Endothelial cell of umbilical vein (primary cell): ENCODE measurements at places on chromosomes 11 and 22. TPM values are rescaled to one million over a fixed set of nuclear protein-coding genes. Genes with fewer than 3 reads are reported as not detected.
A peak's percentile ranks its signal among the peaks of the same experiment; 100 is the strongest.

- no peak overlapping the region for H3K4me3 ChIP-seq
- H3K4me1 ChIP-seq, result no peaks in the 10 kb centered on the region
- H3K27me3 ChIP-seq, result no peaks in the 10 kb centered on the region
- DNase-seq, result no peak
Measured at GRCh38 chr22:41638748-41639147, 17.7 kb downstream of the XRCC6 start.

DNA sequence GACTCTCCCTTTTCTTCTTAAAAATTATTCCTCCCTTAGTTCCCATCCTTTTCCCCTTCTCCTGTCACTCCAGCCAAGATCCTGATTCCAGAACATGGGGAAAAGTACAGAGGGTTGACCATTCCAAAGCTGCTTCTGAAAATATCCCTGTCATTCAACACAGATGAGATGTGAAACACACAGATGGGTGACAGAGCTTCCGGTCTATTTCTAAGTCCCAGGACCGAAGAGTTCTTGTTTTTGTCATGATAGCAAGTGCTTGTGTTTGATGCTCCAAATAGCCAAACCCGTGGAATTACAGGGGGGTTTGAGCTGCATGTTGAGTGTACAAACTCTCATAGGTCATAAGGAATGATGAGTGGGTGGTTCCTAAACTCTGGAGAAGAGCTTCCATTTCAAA lies 57.9 kb downstream of the PARVA start:
- no peak overlapping the region for H3K4me3 ChIP-seq
- H3K4me1 ChIP-seq, result peaks cover 9% of the 10 kb centered on the region
- no peaks in the 10 kb centered on the region for H3K27me3 ChIP-seq
- DNase-seq, result no peak
- no peaks in the 10 kb centered on the region for H3K36me3 ChIP-seq

GRCh38 chr11:128803011-128803410 lies 64.1 kb downstream of the KCNJ1 start:
- no peak for DNase-seq
- no peaks in the 10 kb centered on the region for H3K27me3 ChIP-seq
- no peak overlapping the region for H3K27ac ChIP-seq
- H3K4me1 ChIP-seq, result no peaks in the 10 kb centered on the region

DNA sequence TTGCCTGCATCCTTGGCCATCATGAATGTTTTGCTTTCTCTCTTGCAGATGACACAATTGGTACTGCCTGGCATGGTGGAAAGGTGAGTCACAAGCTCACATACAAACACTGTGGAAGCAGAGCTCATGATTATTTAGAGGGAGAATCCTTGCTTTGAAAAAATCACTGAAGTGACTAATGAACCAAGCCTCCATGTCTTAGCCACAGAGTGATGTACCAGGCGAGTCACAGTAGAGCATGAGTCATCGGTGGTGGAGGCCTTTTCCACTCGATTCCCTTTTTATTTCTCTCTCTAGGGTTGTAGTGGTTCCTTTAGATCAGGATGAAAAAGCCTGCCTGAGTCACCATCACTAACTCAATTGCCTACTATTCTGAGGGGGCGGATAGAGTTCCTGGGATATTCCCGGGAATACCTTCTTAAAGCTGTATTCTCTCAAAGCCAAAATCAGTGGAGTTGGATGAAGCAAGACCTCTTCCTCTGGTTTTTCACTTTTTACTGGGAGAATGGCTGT lies 49.6 kb upstream of the ALKBH3 start:
- H3K27ac ChIP-seq, result peak overlapping the region; percentile 51
- H3K4me3 ChIP-seq, result no peak overlapping the region
- H3K27me3 ChIP-seq, result no peaks in the 10 kb centered on the region
- peaks cover 3% of the 10 kb centered on the region for H3K36me3 ChIP-seq

GRCh38 chr11:20131788-20132666 lies 28.2 kb downstream of the DBX1 start:
- H3K27ac ChIP-seq, result no peak overlapping the region
- peak overlapping the region; percentile 54 for H3K4me3 ChIP-seq
- peak; percentile 64 for DNase-seq
- H3K27me3 ChIP-seq, result peaks cover 2% of the 10 kb centered on the region
- H3K36me3 ChIP-seq, result no peaks in the 10 kb centered on the region

DNA sequence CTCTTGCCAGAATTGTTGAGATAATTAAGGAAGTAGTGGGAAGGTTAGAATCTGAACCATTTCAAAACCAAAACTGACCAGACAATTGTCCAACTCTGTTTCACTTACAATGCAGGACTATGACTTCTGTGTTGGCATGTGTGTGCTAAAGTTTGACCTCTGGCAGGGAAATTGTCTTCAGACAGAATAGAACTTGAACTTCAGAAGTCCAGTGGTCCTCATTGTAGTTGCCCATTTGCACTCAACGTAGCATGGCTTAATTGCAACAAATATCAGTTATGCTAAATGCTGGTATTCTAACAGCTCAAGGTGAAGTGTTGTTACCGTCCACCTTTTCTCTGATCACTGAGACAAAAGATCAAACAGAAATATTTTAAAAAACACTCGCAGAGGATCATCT lies 47.2 kb downstream of the BLID start:
- no peaks in the 10 kb centered on the region for H3K36me3 ChIP-seq
- no peaks in the 10 kb centered on the region for H3K27me3 ChIP-seq
- H3K4me1 ChIP-seq, result peaks cover 11% of the 10 kb centered on the region
- H3K27ac ChIP-seq, result no peak overlapping the region
- DNase-seq, result no peak

DNA sequence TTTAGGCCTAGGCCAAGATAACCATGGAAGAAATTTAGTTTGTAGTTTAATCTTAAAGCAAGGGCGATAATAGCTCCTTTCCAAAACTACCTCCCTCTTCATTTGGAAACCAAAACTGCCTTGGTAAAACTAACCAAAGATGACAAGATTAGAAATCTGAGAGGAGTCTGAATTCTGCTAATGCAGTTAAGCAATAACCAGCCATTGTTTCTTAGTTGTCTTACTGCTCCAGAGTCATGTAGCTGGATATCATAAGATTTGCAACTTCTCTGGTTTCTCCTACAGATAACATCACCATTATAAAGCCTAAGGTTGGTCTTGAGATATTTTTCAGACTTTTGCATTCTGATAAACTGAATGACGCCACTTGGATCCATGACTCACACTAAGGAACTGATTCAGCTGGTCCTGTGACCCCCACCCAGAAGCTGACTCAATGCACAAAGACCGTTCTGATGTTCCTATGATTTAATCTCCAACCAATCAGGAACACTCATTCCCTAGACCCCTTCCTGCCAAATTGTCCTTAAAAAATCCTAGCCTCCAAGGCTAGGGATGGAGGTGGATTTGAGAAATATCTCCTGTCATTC lies 200.8 kb downstream of the LUZP2 start:
- H3K27me3 ChIP-seq, result no peaks in the 10 kb centered on the region
- H3K4me1 ChIP-seq, result peaks cover 4% of the 10 kb centered on the region
- H3K4me3 ChIP-seq, result no peak overlapping the region
- peak overlapping the region; percentile 7 for H3K27ac ChIP-seq

- H3K27ac ChIP-seq, result no peak overlapping the region
- H3K4me1 ChIP-seq, result no peaks in the 10 kb centered on the region
- peaks cover 9% of the 10 kb centered on the region for H3K27me3 ChIP-seq
- H3K36me3 ChIP-seq, result no peaks in the 10 kb centered on the region
- no peak for DNase-seq
Measured at GRCh38 chr11:64728757-64729365, 5.9 kb upstream of the NRXN2 start.

GRCh38 chr11:98289617-98290263 lies 731.0 kb upstream of the CNTN5 start:
- H3K36me3 ChIP-seq, result no peaks in the 10 kb centered on the region
- DNase-seq, result no peak
- H3K27me3 ChIP-seq, result no peaks in the 10 kb centered on the region
- no peak overlapping the region for H3K4me3 ChIP-seq
- H3K4me1 ChIP-seq, result no peaks in the 10 kb centered on the region
- no peak overlapping the region for H3K27ac ChIP-seq

DNA sequence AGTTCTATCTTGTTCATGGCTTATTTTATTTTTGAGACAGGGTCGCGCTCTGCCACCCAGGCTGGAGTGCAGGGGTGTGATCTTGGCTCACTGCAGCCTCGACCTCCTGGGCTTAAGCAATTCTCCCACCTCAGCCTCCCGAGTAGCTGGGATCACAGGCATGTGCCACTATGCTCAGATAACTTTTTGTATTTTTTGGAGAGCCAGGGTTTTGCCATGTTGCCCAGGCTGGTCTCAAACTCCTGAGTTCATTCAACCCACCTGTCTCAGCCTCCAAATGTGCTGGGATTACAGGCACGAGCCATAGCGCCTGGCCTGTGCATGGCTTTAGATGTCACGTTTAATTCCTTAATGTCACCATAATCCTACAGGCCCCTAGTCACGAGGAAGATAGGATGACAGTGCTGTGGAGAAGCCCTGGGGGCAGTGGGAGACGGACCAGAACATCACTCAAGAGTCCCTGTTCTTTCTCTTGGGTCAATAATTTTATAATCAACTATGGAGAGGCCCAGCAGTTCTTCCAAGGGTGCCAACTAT lies 99.5 kb downstream of the RDX start:
- H3K36me3 ChIP-seq, result no peaks in the 10 kb centered on the region
- no peaks in the 10 kb centered on the region for H3K27me3 ChIP-seq
- H3K27ac ChIP-seq, result no peak overlapping the region
- peaks cover 36% of the 10 kb centered on the region for H3K4me1 ChIP-seq
- DNase-seq, result no peak
- no peak overlapping the region for H3K4me3 ChIP-seq

DNA sequence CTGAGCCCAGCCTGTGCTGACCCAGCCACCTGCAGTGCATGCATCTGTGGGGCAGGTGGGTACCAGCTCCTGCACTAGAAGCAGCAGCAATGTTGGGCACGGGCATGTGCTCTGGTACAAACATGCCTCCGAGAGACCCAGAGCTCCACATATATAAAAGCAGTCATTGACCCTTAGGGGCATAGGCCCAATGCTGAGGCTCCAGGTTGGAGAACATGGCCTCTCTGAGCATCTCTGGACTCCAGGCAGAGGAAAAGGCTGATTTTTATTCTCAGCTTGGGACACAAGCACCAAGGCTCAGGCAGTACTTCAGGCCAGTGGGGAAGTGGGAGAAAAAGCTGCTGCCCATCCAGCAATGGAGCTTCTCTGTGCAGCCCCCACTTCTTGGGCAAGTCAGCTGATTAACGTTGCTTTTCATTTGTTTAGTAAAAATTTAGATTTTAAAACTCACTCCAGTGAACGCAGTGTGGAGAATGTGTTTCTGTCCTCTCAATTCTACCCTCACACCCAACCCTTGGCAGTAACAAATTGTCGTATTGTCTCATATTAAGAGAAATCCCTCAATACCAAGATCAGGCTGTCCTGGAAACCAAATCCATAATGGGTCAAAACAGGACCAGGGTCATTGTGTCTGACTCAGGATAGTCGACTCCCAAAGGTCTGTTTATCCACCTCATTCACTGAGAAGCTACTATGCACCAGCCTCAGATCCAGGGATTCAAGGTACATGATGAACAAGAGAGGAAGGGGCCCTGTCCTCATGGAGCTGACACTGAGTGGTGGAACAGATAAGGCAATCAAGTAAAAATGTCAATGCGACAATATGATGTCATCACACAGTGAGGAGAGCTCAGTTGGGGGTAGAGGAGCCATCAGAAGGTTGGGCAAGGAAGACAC lies 50.6 kb upstream of the TOP3B start:
- H3K27me3 ChIP-seq, result no peaks in the 10 kb centered on the region
- H3K4me3 ChIP-seq, result no peak overlapping the region
- H3K27ac ChIP-seq, result no peak overlapping the region
- no peaks in the 10 kb centered on the region for H3K36me3 ChIP-seq
- no peaks in the 10 kb centered on the region for H3K4me1 ChIP-seq

- H3K27me3 ChIP-seq, result no peaks in the 10 kb centered on the region
- no peak overlapping the region for H3K4me3 ChIP-seq
- no peaks in the 10 kb centered on the region for H3K4me1 ChIP-seq
- DNase-seq, result no peak
Measured at GRCh38 chr11:80136991-80137390, 696.2 kb upstream of the TENM4 start.

- H3K36me3 ChIP-seq, result no peaks in the 10 kb centered on the region
- no peak overlapping the region for H3K4me3 ChIP-seq
- H3K27me3 ChIP-seq, result no peaks in the 10 kb centered on the region
- DNase-seq, result no peak
- no peak overlapping the region for H3K27ac ChIP-seq
Measured at GRCh38 chr11:2519517-2519861, 74.7 kb downstream of the KCNQ1 start.

- H3K4me3 ChIP-seq, result no peak overlapping the region
- H3K36me3 ChIP-seq, result peaks cover 8% of the 10 kb centered on the region
- H3K4me1 ChIP-seq, result peaks cover 10% of the 10 kb centered on the region
- H3K27me3 ChIP-seq, result no peaks in the 10 kb centered on the region
- peak; percentile 54 for DNase-seq
Measured at GRCh38 chr11:19220903-19221724, 19.3 kb upstream of the CSRP3 start.

DNA sequence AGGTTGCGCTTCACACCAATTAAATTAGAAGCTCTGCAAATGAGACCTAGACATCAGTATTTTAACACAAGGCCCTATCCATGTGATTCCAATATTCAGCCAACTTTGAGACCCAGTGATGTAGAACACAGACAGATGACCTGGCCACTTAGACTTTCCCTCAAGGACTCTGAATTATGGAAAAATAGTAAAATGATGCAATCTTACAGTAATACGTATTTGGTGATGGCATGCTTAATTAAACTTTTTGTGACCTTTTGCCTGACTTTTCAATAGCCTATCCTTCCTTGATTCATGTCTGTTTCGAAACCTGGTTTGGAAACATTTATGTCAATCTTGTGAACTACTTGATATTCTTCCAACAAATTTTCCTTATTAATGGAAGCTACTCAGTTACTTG lies 521.2 kb downstream of the KCNA4 start:
- no peaks in the 10 kb centered on the region for H3K4me1 ChIP-seq
- no peaks in the 10 kb centered on the region for H3K36me3 ChIP-seq
- DNase-seq, result no peak

FOSL1 gene
- 52.6 and 53.8 TPM in 2 replicates for total RNA-seq

GALNT18 gene
- total RNA-seq, result 0.18 and 0.32 TPM in 2 replicates

FAM83F gene
- not detected in 2 replicates for total RNA-seq

GGTLC3 gene
- not detected in 2 replicates for total RNA-seq

OVOL1 gene
- total RNA-seq, result not detected in 2 replicates

MFRP gene
- not detected in 2 replicates for total RNA-seq

LRRC10B gene
- not detected in 2 replicates for total RNA-seq

LAYN gene
- 2.2 and 2.3 TPM in 2 replicates for total RNA-seq

POTEH gene
- total RNA-seq, result not detected in 2 replicates

MS4A4E gene
- not detected in 2 replicates for total RNA-seq

MIOX gene
- total RNA-seq, result not detected in 2 replicates

CSNK2A3 gene
- total RNA-seq, result not detected in 2 replicates
